ENCODE measurements at places on chromosomes 3 and 15.

DNA sequence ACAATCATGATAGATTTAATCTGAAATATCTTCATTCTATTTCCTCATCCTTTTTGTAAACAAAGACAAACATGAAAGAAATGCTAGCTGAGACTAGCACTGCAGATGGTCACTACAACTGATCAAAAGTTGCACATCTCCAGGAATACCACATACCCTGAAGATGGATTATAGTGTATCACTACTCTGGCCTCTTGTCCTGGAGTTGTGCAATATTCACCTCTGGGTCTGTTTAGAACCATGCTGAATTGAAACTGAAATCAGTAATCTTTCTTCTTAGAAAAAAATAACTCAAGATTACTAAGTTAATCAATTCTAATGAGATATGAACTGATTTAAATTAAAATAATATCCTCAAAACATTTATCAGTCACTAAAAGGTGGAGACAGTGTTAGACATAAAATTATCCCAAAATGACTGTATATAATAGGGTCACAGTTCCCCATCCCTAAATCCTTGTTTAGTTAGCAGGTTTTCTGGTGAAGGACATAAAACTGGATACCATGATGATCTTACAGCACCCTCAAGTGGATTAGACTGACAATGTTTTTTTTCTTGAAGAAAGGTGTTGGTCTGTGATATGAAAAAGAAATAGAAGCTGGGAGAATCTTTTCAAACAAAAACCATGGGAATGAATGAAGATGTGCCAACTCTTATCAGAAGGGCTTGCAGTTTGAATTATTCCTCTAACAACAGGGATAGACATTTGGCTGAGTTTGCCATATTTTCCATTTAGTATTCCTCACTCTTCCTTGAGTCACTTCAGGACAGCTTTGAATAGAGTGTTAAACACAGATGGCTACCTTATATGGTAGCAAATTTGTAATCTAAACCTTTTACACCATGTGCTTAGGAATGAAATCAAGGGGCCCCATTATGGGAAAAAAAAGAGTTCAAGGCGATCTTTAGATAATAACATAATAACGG lies 7.1 kb upstream of the TTC14 start:
- no peak for DNase-seq

GRCh38 chr3:87298111-87298718 lies 21.8 kb upstream of the POU1F1 start:
- peak; percentile 43 for DNase-seq

DNA sequence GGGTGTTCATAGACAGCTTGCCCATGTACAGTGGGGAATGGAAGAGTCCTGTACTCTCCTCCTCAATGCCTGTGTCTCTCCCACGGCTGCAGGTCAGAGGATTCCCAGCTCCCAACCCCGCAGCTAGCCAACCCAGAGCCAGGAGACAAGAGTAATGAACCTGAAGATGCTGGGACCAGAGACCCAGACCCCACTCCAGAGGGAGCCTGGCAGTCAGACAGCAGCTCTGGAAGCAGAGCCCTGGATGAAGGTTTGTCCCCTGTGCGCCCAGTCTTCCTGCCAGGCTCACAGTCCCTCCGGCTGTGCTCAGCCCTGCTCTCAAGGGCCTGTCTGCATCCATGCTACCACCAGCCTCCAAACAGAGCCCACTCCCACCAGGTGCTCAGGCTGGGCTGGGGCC lies 29.5 kb downstream of the EFCC1 start:
- no peak for DNase-seq

DNA sequence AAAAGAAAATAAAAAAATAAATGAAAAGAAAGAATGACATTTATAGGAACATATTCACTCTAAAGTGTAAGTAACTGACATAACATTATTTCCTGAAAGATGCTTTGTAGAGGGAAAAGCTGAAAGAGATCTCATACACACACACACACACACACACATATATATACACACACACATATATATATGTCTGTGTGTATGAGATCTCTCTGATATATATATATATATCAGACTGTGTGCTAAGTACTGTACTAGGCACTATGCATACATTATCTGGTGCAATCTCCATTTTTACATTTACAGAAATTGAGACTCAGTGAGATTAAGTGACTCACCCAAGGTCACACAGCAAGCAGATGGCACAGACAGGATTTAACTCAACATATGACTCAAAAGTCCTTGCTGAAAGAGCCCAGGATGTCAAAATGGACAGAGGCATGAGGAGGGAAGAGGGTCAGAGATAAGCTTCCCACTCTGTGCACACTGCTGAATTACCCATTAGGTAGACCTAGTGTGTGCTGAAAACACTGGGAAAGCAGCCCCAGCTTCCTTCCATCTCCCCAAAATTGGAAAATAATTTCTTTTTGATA lies 15.0 kb downstream of the BHLHE40 start:
- DNase-seq, result no peak

DNA sequence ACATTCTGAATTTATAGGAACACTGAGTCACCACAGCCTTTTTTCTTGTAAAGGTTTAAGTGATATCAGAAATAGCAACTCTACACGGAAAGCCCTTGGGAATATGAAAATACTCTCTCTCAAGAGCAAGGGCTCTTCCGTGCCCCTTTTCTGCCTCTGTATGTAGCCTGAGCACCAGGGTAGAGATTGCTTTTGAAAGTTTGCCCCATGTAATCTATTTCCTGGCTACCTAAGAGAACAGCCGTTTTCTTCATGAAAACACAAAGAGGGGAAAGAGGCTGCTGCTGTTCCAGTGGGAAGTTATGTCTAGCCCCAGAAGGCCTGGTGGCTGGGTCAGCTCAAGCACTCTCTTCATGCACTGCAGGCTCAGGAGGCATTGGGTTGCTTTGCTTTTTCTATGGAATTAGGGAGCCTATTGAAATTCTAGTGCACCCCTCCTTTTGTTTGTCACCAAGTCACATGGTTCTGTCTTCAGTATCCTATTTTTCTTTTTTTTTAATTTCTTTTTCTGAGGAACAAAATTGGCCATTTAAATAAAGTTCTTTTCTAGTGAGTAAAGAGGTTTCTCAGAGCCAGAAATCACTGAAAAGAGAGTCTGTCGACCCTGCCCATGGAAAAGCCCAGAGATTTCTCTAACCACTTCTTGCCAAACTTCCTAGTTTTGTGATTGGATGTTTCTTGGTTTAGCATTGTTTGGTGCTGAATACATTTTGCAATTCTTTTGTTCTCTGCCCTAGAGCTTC lies 39.5 kb downstream of the TIGIT start:
- no peak for DNase-seq

- DNase-seq, result no peak
Measured at GRCh38 chr15:60514261-60514881, 35.4 kb upstream of the ICE2 start.

DNA sequence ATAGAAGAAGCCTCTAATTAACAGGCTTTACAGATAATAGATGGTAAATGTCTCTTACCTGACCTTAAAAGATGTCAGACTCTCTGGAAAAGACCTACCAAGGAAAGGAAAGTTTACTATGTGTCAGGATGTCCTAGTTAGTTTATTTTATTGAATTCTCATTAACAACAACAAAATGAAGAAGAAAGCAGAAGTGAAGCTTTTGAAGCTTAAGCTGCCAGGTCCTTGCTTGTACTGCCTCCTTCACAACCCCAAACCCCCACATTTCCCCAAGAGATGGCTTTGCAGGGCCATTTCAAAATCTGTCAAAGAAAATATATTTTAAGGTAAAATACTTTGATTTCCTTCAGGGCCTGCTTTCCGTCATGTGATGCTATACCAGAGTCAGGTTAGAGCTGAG lies 798.4 kb downstream of the TUSC7 start:
- no peak for DNase-seq

DNA sequence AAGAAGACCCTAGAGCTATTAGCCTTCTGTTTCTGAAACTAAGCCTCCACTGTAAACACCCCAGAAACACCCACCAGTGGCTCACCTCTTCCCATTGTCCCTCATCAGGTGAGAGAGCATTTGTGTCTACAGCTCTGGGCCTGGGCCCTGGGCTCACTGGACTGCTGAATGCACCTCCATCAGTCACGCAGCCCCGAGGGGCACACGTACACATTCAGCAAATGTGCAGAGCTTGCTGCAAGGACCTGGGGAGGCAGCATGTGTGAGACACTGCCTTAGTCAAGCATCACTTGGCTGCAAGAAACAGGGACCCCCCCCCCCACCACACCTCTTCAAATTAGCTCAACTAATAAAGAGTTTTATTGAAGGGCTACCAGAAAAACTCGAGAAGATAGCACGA lies 29.0 kb downstream of the MRPL46 start:
- no peak for DNase-seq

GRCh38 chr3:135623558-135623957 lies 342.0 kb upstream of the PPP2R3A start:
- DNase-seq, result no peak

Data from hematopoietic multipotent progenitor cell treated with erythropoietin and hydrocortisone succinate and interleukin-3 and kit ligand, for 15 days (in vitro differentiated cells).